ENCODE measurements at places on chromosomes 1 and 21.

- no peak for DNase-seq
These were observed 32.1 kb downstream of the SLC37A1 start for GRCh38 chr21:42545745-42546144.

DNA sequence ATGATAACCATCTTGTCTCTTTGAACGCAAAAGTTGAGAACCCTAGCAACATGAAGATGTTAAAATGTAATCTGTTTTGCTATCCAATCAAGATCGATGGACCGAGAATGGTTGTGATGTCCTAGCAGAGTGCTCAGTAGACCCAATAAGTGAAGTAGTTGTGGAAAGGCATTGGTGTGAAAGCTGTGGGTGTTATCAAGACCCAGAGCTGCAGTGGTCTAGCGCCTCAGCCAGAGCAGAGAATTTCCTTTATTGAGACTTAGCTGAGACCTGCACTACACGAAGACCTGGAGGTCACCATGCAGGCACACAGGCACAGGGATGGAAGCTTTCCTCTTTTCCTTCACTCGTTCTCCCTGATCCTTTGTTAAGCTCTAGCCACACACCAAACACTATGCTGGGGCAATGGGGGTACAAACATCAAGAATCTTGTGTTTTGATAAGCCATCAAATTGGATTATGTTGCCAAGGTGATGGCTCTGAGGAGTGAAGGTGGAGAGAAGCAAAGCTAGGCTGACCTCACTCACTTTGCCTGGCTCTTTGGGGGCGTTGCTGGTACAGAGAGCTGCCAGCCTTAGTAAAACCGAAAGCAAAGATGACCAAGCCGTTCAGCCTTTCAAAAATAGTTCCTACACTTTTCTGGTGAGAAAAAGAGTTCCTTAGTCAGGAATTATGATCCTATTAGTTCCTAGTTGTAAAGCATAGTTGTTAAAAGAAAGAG is 24.1 kb downstream of the METTL13 start:
- no peak for DNase-seq

GRCh38 chr21:27213303-27213702 is 246.4 kb upstream of the ADAMTS5 start:
- no peak for DNase-seq

DNA sequence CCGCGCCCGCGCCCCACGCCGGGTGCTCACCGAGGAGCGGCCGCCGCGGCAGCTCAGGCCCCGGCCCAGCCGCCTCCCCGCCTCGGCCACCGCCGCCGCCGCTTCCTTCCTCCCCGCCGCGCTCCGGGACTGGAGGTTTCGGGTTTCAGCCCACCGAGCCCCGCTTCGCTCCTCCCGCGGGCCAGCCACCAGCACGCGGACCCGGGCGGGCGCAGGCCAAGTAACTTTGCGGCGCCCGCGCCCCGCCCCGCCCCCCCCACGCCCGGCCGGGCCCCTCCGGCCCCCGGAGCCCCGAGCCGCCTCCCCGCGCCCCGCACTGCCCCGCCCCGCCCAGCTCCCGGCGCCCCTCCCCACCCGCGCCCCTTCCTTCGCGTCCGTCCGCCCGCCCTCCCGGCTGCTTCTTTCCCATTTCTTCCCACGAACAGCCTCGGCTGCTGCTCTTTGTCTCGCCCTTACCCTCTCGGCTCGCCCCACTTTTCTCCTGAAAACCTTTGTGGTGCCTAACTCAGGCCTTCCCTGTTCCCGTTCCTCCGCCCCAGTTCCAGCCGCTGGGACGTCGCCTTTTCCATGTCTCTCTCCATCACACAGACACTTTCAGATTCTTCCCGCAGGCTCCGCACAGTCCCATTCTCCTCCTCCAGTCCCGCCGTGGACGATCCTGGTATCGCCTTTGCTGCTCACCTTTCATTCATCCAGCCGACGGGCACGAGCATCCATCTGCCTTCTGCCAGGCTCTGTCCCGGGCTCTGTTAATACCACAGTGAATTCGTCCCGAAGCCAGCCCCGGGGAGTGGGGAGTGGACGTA is at the start of gene GPR161:
TSS of gene GPR161 (minus strand) at position 222 of the 806 bp plus-strand sequence. CDS start 32,080 bp downstream, outside the sequence.
- peak; percentile 44 for DNase-seq

GRCh38 chr1:119773711-119774241 is 5.1 kb upstream of the HMGCS2 start:
- no peak for DNase-seq

DNA sequence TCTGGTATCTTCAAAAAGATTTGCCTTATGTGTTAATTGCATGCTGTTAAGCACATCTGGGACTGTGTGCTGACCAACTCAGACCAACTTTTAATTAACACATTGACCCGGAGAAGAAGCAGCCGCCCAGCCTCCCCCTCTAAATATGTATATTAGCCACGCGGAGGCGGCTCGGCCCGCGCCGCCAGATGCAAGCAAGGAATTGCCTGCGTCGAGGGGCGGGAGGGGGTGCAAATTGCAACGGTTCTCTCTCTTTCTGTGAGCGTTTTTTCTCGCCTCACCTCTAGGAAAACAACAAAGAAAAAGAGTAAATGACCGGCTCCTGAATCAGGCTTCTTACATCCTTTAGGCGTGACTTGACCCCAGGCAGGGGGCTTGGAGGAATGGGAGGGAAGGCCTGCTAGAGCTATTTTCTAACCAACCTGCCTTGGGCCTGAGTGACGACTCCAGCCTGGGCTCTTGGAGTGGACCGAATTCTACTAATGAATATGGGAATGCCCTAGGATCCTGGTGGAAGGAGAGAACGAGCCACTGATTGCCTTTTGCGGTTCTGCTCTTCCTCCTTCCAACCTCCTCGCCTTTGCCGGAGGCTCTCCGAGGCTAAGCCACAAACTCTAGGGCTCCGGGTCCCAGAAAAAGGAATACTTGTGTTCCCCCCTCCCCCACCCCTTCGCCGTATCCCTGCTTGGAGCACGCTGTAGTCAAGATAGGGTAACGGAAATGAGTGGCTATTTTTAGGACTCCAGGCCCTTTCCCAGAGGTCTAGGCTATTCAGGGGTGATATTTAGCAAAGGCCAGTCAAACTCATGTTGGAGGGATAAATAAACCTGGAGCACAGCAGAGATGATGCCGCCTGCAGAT is 417.0 kb upstream of the ESRRG start:
- DNase-seq: no peak

DNA sequence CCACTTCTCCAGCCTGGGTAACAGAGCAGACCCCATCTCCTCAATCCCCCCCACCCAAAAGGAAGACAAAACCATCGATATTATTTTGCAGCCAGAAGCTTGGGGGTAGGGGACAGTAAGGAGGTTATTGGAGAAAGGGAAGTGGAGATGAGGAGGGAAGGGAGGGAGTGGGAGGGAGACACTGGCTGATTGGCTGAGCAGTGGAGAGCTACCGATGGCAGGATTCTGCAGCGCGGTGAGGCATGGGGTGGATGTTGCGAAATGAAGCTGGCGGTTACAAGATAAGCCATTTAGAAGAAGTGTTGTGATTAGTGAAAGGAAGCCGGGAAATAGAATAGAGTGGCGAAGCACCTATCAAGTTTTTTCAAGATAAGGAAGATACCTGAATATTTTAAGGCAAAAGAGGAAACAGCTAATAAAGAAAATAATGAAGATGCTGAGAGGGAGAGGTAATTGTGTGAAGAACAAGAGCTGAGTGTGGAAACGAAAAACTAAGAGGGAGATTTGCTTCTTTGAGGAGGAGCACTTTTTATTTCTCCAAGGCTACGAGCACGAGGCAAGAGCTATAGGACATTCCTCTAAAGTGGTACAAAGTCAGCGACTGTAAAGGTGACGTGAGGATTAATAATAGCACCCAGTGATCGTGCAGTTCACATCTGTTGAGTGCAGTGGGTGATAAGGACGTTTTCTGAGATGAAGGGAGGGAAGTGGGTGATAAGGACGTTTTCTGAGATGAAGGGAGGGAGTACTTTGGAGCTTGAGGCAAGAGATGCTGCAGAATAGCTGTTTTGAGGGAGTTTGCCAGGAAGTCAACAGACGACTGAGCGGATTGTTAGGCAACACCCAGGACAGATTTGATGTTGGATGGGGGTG is 103.2 kb upstream of the KIF26B start:
- DNase-seq: peak; percentile 98

DNA sequence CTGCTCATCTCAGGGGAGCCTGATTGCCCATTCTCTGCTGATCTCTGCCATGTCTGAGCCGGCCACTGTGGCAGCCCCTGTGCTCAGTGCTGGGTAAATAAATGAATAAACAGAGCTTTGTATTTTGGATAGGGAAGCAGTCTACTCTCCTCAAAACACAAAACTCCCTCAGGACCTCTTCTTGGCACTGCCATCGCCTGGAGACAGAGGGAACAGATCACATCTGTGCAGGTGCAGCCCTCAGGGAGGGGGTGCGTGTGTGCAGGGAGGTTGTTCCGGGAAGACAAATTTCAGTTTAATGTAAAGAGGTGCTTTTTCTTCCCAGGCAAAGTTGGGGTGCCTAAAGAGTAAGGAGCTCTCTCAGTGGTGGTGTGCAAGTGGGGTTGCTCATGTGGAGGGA is 7.7 kb upstream of the FAM167B start:
- no peak for DNase-seq

GRCh38 chr1:67573311-67573872 is 111.6 kb upstream of the GADD45A start:
- no peak for DNase-seq

- DNase-seq: peak; percentile 95
These were observed at the start of gene ITGB2 for GRCh38 chr21:44920694-44921604. TSS of gene ITGB2 (minus strand) at chr21:44920899. CDS start at chr21:44910782, 10,117 bp downstream.

- peak; percentile 13 for DNase-seq
These were observed 100.5 kb downstream of the GLIS1 start for GRCh38 chr1:53638360-53639035.

DNA sequence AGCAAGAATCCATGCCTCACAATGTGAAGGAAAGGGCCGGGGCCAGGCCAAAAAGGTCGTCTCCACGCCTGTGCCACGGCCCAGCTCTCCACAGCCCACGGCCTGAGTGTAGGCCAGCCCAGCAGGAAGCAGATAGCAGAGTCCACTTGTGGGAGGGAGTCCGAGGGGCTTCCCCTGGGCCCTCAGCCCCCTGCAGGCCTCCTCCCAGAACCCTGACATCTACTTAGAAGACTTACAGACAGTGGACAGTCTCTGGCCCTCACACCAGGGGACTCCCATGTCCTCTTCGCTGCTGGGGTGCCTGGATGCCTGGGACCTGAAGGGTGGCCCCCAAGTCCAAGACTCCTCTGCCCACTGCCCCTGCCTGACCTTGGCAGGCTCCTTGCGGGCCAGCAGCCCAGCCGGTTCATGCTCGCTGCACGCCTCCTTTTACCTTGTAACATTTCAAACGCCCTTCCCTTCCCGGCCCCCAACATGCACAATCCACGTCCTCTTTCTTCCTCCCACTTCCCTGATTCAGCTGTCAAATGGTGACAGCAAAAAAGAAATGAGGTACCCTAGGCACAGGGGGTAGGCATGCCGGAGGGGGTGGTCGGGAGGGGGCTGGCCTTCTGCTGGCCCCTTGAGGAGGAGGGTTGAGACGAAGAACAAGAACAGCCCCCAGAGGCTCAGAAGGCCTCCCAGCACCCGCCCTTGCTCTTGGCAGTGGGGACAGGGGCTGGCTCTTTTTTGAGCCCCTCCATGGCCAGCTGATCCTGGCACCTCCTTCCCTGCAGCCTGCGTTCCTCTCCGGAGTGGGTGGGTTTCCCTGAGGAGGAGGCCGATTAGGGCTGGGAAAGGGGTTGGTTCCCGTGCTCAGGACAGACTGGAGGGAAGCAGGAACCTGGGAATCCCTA is 997 bp upstream of the PTPN7 start:
- DNase-seq: peak; percentile 60

GRCh38 chr21:40680311-40680710 is 166.6 kb downstream of the DSCAM start:
- DNase-seq: no peak

- DNase-seq: no peak
These were observed 9.5 kb downstream of the F3 start for GRCh38 chr1:94532077-94532476.

GRCh38 chr1:61961009-61961408 is 218.7 kb downstream of the PATJ start:
- no peak for DNase-seq

DNA sequence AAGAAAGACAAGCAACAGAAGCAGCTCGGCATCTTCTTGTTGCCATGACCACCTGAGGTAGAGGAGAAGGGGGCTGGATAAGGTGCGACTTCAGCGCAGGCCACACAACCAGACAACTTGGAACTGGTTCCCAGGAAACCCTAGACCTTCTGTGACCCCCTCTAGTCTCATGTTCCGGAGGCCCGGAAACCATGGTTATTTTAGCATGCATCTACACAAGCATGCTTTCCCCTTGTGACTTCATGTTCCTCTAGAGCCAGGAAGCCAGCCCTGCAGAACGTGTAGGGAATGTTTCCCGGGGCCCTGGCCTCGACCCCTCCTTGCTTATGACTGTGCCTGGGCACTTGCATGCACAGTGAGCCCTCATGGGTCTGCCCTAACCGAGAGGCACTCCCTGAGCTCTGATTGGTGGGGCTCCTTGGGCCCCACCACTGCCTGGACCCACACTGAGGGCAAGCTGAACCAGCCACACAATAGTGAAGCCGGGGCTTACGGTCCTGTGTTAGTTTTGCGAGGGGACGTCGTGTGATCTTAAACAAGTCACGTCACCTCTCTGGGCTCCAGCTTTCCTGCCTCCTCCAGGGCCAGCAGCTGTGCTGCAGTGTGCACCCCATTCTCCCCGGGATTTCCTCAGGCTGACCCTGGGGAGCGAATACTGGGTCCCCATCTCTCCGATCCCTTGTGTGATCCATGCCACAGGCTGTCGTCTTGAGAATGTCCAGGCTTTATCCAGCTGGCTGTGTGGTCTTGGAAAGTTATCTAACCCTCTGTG is 12.0 kb upstream of the MX2 start:
- DNase-seq: no peak

DNA sequence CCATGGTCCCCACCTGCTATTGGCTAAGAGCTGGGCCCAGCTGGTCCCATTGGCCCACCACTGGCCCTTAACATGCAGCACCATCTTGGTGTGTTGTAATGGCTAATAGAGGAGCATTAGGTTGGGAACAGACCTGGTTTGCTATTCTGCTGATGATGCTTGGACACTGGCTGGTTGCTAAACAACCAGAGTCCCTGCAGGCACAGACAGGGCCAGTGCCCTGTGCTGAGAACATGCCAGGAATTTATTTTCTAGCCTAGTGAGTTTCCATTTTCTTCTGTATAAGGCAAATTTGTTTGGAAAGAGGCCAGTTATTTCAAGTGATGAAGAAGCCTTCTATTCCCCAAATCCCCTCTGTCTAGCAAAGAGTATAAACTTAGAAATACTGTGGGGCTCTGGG is 42.9 kb upstream of the TDRD10 start:
- DNase-seq: no peak
